ENCODE measurements at places on chromosomes 6 and 20.
A peak's percentile ranks its signal among the peaks of the same experiment; 100 is the strongest.

DNA sequence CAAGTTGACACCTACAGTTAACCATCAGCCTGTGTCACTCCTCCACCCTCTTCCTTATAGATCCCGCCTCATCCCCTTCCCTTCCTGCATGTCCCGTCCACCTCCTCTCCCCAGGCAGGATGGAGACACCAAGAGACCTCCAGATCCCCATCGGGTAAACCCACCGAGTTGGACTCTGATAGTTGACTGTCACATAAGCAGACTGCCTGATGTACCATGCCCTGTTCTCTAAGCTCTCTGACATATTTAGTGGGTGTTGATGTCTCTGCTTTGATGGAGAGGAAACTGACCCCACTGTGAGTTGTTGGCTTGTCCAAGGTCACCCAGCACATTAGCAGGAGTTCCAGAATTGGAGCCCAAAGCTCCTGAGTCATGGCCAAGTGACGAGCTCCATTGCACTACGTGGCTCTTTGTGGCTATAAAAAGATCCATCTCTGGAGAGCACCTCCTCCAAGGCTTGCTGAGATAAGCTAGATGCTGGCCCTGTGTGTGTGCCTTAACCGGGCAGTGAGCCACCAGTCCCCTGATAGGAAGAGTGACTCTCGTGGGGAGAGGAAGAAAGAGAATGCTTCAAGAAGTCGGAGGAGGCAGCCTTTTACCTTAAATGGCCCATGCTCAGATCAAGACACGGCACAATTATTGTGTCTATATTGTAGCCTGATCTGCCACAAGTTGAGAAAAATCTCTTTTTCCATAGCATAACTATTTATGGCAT, 236.0 kb upstream of the ECI2 start:
- DNase-seq = no peak

DNA sequence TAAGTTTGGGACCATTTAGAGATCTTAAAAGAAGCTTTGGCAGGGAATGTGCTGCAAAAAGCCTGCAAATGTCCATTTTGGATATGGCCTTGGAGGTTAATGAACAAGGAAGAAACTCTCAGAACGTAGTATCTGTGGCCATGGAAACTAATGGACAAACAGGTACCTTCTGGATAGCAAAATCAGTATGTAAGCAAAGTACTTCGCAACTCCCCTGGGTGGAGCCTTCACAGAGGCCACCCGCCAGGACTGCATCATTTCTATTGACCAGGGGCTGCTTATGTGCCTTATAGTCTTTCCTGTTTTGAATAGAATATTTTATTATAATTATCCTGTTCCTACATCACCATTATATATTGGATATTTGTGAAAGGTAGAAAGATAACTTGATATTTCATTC, 510.8 kb upstream of the SYNCRIP start:
- no peak for DNase-seq

GRCh38 chr20:38685853-38686473, 38.3 kb upstream of the SLC32A1 start:
- DNase-seq = no peak

GRCh38 chr20:19120011-19120410, 92.4 kb upstream of the SLC24A3 start:
- DNase-seq = no peak

- no peak for DNase-seq
These were observed 3.1 kb downstream of the SLC23A2 start for GRCh38 chr20:4998160-4998651.

GRCh38 chr20:4605166-4605565, 116.5 kb upstream of the PRND start:
- no peak for DNase-seq

DNA sequence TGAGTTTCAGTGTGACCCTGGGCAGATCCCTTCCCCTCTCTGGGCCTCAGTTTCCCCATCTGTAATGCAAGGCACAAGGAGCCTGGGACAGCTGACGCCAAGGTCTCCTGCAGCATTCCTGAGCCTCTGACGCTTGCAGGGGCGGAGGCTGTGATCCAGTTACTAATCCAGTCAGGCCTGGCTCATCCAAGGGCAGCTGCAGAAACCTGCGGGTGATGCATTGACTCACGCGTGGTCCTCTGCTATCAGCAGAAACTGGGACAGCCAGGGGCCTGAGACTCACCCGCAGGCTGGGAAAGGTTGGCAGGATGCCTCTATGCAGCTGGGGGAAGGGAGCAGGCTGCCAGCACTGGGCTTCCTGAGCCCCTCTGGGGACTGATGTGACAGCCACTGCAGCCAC, 65.0 kb upstream of the SIRPA start:
- peak; percentile 62 for DNase-seq

GRCh38 chr6:66961191-66961590, 1254.2 kb upstream of the EYS start:
- DNase-seq = no peak

GRCh38 chr20:31517373-31517772, 3.1 kb downstream of the HM13 start:
- DNase-seq = peak; percentile 78

- DNase-seq = no peak
These were observed 85.8 kb downstream of the FOXF2 start for GRCh38 chr6:1475174-1475573.

DNA sequence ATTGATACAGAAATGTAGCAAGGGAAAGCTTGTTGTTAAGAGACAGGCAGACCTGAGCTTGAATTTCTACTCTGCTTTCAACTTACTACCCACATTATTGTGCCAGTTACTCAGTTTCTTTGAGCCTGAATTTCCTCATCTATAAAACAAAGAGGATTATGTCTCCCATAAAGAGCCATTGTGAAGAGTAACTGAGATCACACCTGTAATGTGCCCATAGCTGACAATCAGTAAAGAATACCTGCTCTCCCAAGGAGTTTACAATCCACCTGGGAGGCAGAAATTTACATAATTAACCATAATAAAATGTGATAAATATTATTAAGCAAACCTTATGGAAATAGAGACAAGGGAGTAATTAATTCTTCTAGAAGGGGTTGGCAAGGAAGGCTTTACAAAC, 204.9 kb downstream of the EPM2A start:
- no peak for DNase-seq

DNA sequence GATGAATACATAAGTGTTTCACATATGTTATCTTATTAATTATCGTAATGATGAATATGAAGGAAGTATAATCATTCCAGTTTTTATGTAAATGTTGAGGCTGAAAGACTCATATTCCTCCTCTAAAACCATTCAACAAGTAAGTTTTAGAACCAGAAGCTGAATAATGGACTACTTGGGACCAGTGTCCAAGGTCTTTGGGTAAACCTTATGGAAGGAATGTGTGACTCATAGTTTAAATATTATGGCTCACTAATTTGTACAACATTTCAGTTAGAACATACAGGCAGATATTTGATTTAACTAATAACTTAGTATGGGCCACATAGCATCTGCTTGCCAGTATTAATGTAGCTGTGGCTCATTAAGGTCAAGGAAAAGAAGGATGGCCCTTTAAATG, 209.6 kb downstream of the TFAP2B start:
- no peak for DNase-seq

- DNase-seq = no peak
These were observed 67.6 kb upstream of the SUPT3H start for GRCh38 chr6:45445364-45445748.

GRCh38 chr6:31705931-31706330, 735 bp upstream of the LY6G6F start:
- DNase-seq = no peak

GRCh38 chr6:34534656-34535055, 21.5 kb downstream of the SPDEF start:
- DNase-seq = no peak

GRCh38 chr6:44668976-44669934, 281.7 kb downstream of the CDC5L start:
- DNase-seq = no peak

GRCh38 chr20:36249450-36249849, 13.2 kb downstream of the AAR2 start:
- DNase-seq = no peak

DNA sequence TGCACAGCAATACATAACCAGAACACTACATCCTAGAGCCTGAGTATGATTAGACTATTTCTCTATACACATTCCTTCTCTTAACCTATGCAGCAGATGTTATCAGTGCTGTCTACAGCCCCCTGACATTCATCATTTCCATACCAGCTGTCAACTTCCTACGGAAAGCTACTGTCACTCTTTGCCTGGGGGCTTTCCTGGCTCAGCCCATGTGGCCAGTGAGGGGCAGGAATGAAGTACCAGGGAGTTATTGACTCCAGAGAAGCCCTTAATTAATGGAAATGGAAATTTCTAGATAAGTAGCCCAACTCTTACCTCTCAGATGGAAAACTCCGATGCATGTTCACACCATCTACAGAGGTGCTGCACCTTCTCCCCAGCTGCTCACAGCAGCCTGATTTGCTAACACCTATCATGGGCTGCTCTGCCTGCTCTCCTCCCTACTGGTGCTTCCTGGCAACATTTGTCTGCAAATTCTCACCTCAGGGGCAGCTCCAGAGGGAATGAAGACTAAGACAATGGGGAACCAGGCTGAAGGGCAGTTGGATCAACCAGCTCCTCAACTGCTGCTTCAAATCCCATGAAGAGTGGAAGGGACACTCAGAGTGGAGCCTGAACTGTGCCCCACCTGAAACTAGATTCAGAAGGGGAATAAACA, 59.6 kb downstream of the LINC00237 start:
- DNase-seq = no peak

DNA sequence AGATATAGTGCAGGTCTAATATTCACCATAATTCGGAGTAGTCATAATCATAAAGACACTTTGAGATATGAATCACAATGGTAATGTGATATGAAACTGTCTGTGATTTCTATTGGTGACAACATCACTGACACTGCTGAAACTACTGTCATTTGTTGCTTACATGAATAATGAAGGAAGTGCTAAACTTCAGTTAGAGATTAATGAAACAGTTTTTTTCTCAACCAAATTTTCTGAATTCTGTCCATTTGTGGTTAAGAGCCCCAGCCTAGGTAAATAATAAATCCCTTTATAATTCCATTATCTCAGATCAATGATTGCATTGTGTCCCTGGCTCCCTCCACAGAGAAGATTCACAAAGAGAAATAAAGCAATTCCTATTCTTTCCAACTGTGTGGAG, 122.6 kb downstream of the HIVEP2 start:
- DNase-seq = no peak

- DNase-seq = no peak
These were observed 24.2 kb downstream of the MDGA1 start for GRCh38 chr6:37673436-37673835.

DNA sequence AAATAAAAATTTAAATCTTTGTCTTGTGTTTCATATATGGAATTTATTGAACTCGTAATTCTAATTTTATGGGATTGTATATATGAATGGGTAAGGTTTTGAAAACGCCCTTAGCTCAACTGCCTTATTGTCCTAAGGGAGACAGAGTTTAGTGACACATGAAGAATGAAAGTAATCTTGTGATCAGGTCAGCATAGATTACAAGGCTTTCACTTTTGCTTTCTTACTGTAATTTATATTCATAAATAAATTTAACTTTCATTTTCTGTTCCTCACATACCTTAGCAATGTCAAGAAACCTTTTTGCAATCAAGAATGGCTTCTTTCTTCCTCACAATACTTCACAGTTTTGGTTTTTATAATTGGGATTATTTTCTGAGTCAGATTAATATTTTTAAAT, 14.4 kb downstream of the KPNA5 start:
- DNase-seq = no peak

DNA sequence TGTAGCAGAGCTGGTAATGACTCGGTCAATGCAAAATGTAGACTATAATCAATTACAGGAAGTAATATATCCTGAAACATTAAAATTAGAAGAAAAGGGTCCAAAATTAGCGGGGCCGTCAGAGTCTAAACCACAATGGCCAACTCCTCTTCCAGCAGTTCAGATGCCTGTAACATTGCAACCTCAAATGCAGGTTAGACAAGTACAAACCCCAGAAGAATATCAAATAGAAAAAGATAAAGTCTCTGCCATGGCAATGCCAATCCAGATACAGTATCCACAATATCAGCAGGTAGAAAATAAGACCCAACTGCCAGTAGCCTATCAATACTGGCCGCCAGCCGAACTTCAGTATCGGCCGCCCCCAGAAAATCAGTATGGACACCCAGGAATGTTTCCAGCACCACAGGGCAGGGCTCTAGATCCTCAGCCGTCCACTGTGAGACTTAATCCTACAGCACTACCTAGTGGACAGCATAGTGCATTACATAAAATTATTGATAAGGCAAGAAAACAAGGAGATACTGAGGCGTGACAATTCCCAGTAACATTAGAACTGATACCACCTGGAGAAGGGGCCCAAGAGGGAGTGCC, 158.4 kb downstream of the GPX5 start:
- DNase-seq = peak; percentile 55

GRCh38 chr6:37242429-37243052, 15.0 kb upstream of the TBC1D22B start:
- no peak for DNase-seq

- DNase-seq = no peak
These were observed 141.3 kb downstream of the MMS22L start for GRCh38 chr6:97141756-97142155.

DNA sequence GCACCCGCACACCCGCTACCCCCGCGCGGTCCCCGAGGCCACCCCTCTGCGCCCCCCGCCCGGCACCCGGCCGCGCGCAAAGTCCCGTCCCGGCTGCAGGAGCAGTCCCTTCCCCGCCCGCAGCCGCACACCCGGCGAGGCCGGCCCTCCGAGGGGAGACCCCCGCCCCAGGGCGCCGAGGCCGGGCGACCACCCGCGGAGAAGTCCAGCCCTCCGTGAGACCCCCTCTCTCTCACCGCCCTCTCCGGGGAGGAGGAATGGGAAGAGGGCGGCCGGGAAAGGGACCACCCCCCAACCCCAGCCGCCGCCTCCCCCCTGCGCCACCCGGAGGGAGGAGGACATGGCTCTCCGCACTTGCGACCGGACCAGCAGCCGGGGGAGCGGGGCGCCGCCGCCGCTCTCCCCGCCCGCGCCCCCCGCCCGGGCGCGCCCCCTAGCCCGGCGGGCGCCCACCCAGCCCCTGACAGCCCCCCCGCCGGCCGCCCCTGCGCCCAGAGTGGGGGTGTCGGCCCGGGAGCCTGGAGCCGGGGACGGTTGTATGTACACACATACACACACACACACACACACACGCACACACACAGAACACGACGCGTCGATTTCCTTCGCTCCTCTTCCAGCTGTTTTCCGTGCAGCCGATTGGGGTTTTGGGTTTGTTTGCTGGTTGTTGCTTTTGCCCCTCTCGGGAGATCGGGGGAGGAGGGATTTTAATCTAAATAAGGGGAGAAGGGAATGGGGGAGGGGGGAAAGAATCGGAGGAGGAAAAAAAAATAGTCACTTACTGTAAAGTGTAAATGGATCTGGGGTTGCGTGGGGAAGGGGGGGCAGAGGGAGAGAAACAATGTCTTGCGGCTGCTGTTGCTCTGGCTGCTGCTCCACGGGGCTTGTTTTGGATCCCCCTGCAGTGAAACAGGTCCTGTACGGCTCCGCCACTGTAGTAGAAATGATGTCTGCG, at the start of gene ATXN1:
Gene ATXN1, minus strand, starts transcription at position 945 of the 955 bp plus-strand sequence.
- DNase-seq = peak; percentile 48

- DNase-seq = no peak
These were observed 12.2 kb downstream of the CEP250 start for GRCh38 chr20:35467339-35468224.

DNA sequence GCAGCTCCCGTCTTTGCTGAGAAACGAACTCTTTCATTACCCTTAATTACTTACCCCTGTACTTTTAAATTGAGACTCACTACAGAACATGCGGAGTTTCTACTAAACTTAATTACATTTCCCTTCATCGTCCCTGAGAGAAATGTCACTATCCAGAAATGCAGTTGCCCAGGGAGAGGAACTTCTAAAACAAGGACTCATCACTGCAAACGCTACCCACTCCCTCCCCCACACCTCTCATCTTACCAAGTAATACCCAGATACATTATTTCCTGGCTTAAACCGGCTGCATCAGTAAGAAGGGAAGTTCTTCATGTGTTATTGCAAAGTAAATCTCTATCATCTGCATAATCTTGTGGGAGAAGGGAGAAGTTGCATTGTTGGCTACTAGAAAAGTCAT, 138.3 kb downstream of the IPCEF1 start:
- peak; percentile 14 for DNase-seq

Data from WERI-Rb-1 (cell line).